M059J (cell line): ENCODE measurements at places on chromosomes 1 and 21. TPM values are rescaled to one million over a fixed set of nuclear protein-coding genes. Genes with fewer than 3 reads are reported as not detected.

DNA sequence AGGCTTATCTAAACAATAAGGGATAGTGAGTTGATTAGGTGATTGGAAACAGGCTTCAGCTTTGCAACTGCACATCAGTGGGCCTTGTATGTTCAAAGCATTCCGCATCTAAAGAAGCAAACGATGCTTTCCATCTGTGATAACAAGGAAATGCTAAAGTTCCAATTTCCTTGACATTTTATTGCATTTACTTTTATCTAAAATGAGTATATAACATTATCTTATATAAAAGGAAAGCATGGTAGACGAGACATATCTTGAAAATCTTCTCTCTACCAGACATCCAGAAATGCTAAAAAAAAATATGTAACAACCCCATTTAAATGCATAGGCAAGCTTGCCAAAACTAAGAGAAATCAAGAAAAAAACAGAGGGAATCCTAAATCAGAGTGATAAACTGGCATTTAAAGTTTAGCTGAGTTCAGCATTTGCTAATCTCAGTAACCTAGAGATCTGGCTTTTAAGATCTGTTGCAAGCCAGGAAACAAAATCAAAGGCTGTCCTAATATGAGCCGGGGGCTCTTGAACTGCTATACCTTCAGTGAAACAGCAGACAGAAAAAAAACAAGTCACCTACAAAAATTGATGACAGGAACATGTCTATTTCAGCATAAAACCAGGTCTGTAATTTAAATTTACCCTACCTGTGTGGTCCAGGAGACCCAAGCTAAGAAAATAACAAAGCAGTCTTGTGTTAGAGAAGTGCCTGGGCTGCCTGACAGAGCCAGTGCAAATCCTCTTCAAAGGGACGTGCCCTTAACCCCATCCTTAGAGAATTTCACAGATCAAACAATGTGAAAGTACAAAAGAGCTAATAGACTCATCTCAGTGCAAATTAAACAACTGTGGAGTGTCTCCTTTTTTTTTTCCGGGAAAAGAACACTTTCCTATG, 3.1 kb upstream of the RGS13 start:
- no peak for DNase-seq

CFHR5 gene
- total RNA-seq = not detected in 2 replicates

GRCh38 chr1:58732087-58732775, 32.4 kb upstream of the MYSM1 start:
- peak; percentile 40 for DNase-seq

SLC6A9 gene
- 2.1 and 5.1 TPM in 2 replicates for total RNA-seq

DNA sequence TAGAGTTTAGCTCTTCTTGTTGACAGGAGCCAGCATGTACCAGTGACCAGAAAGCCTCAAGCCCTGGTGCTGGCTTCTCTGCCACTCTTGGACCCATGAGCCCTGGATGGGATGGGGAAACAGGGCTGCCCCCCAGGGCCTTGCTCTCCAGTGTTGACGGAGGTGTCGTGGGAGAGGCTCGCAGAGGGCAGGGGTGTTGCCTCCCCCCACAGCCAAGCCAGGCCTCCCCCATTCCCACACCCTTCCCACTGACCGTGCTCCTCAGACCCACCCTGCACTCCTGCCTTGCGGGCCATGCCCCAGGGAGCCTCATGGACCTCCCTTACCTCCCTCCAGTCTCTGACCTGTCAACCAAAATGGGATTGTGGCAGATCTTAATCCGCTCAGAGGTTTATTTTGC, 123.8 kb upstream of the COL6A1 start:
- DNase-seq = no peak

SLC44A3 gene
- 1.4 and 2.8 TPM in 2 replicates for total RNA-seq

GRCh38 chr1:94284476-94284875, 47.1 kb upstream of the ARHGAP29 start:
- DNase-seq = peak; percentile 57

SGIP1 gene
- total RNA-seq = 3.9 and 5.8 TPM in 2 replicates

DNA sequence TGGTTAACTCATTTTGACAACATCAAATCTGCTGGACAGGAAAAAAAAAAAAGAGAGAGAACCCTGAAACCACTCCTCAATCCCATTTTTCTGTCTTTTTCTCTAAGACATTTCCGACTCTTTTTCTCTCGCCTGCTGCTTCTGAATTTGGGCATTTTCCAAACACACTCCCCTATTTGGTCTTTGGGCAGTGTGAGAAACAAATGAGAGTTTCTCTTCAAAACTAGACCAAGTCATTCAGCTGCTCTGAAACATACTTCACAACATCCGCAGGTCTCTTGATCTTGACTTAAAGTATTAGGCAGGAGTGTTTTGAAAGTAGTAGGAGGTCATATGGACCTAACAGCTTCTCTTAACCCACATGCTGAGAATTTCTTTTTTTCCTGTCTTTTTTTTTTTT, 364.8 kb upstream of the ESRRG start:
- no peak for DNase-seq

- DNase-seq = no peak
Measured at GRCh38 chr1:107588321-107588720, 376.7 kb downstream of the VAV3 start.

DNA sequence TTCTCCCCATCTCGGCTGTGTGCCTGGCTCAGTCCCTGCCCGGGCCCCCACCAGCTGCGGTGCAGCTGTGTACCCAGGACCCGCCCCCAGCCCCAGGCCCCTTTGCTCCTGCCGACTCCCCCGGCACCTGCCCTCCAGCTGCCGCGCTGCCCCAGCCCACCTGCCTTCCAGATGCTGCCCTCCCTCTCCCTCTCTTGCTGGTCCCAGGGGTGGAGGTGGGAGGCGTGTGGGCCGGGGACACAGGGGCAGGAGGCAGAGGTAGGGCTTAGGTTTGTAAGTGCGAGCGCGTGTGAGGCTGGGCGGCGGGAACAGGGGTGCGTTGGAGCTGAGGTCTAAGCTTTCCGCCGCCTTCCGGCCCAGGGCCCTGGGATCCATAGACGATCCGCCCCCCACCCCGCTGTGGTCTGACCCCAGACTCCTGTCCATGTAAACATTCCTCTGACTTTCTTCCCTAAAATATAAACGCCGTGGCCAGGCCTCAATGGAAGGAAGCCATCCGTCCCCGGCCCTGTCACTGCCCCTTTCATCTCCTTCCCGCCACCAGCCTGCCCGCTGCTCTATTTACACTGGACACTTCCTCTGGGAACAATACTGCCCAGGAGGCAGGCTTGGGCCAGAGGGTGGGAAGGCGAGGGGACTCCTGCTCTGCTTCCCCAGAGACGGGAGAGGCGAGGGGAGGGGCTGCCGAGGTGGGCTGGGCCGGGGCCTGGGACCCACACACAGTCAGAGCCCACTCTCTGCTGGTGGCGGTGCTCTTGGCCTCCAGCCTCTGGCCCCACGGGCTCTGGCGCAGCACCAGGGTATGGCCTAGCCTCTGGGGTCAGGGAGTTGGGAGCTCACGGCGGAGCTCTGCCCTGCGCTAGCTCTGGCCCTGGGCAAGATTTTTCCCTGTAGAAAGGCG, 128.3 kb downstream of the CASZ1 start:
- DNase-seq = no peak

DNA sequence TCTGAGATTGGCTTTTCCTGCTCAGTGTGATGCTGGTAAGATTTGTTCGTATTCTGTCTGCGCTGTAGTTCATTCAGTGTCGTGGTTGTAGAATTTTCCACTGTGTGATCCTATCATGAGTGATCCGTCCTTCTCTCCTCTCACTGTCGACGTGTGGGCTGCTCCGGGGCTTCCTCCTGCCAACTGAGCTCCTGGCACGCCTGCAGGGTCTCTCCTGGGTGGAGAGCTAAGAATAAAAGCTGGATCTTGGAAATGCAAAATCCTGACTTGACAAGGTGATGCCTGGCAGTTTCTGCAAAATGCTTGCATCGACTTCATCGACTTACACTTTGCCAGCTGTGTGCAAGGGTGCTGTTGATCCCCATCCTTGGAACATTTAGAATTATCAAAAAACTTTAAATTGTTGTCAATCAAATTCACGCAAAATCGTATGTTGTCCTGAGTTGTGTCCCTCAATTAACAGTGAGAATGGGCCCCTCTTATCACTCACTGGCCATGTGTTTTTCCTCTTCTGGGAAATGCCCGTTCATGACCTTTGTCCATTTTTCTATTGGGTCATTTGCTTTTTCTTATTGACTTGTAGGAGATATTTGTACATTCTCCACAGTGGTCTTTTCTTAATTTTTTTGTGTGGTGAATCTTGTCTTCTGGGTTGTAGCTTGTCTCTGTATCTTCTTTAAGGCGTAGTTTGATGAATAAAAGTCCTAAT, 125.5 kb downstream of the CRYAA start:
- no peak for DNase-seq

DNA sequence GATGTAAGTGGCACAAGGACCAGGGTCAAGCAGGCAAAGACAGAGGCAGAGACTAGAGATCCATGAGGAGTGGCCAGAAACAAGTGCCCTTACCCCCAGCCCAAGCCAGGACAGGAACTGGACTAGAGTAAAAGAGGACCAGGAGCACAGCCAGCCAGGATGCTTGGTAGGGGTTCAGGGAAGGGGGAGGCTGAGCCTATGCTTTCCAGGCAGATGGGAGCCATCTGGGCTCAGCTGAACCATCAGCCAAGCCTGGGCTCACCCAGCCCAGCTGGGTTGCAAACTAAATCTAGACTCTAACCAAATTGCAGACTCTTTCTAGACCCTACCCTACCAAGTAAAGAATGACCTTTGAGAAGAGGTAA, 15.2 kb downstream of the PDZK1IP1 start:
- no peak for DNase-seq

ZNF695 gene
- total RNA-seq = 2.5 and 8.9 TPM in 2 replicates

DNA sequence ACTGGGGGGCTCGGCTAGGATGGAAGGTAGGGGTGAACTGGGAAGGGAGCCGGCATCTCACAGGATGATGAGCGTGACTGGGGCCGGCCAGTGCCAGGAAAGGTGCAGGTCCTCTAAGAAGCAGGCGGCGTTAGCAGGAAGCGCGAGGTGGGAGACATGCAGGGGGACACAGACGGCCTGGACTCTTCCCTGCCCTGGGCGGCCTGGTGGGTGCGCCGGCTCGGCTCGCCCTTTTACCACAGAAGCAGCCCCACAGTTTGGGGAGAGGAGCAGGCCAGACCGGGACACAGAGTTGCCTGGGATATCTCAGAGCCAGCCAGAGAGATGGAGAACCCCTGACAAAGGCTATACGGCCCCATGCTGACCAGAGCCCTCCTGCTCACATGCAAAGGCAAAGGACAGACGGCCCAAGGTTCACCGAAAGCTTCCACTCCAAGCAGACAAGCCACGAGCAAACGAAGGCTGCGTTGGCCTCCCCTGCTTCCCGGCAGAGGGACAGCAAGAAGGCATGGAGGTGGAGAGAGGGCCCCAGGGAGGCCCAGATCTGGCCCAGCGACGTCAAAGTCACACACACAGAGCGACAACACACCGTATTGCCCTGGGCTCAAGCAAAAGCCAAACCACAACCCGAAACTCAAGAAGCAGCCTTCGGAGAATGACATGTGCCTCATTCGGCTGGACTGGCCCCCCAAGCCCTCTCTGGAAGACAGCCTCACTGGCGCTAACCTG, 14.9 kb upstream of the ALDH4A1 start:
- DNase-seq = no peak

SUSD4 gene
- 2.2 and 4.6 TPM in 2 replicates for total RNA-seq

IL23R gene
- total RNA-seq = 0.07 TPM in 1 of 2 replicates, not detected in the other

DNA sequence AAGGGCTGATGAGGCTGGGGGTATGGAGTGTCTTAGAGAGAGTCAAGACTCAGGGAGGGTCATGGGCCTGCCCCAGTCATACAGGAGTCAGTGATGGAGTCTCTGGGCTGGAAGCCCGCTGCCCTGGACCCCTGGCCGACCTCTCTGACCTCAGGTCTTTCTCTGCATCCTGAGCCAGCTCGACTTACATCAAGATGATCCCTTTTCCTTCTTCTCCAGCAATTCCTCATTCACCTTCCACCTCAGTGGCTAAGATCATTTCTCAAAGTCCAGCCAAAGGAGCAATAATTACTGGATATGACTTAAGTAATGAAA, 308.6 kb downstream of the MATN1 start:
- no peak for DNase-seq

DNA sequence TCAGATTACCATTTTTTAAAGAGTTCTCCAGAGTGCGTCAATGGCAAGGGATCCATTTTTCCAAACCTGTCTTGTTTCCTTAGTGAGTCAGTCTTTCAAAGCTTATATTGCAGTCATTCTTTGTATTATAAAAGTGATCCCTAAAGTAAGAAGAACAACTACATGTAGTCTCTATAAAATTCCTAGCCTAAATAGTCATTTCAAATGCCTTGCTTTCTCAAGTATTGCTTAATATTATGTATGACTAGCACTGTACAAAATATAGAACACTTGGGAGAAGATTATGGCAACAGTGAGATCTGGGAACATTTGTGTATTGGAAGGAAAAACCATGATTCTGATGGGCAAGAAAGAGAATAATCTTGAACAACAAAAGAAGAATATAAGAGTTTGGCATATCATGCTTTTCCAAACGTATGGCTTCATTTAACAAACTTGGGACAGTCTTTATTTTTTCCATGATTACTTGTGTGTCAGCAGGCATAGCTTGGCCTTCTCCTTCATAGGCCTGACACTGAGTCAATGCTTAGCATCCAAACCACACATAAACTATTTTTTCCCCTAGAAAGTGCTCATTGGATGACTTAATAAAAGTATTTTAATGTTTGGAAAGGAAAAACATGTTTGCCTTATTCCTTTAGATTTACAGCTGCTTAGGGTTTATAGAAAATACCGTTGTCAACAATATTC, 547.4 kb downstream of the LTN1 start:
- peak; percentile 72 for DNase-seq
